ENCODE measurements at places on chromosomes 13 and 19. TPM values are rescaled to one million over a fixed set of nuclear protein-coding genes. Genes with fewer than 3 reads are reported as not detected.

DNA sequence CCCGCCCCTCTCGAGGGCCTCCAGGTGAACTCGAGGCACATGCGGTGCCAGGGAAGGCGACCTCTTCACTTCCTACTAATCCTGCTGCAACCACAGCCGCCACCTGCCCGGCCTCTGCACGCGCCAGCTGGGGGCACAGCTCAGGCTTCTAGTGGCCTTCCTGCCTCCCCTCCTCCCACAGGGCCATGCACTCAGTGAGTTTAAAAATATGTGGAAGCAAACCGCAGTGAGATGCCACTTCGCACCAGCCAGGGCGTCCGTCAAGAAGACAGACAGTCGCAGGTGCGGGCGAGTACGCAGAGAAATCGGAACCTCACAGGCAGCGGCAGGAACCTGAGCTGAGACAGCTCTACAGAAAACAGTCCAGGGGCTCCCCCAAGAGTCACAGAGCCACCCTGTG lies 10.4 kb downstream of the LMNB2 start:
- no peak for DNase-seq
- no peak overlapping the region for H3K27ac ChIP-seq
- no peaks in the 10 kb centered on the region for H3K4me1 ChIP-seq
- H3K4me3 ChIP-seq = no peak overlapping the region
- no peaks in the 10 kb centered on the region for H3K27me3 ChIP-seq
- H3K36me3 ChIP-seq = no peaks in the 10 kb centered on the region

GRCh38 chr19:55633861-55634260 lies 6.9 kb upstream of the ZNF580 start:
- H3K36me3 ChIP-seq = no peaks in the 10 kb centered on the region
- H3K27ac ChIP-seq = no peak overlapping the region
- H3K4me3 ChIP-seq = no peak overlapping the region
- no peaks in the 10 kb centered on the region for H3K27me3 ChIP-seq
- DNase-seq = no peak

DNA sequence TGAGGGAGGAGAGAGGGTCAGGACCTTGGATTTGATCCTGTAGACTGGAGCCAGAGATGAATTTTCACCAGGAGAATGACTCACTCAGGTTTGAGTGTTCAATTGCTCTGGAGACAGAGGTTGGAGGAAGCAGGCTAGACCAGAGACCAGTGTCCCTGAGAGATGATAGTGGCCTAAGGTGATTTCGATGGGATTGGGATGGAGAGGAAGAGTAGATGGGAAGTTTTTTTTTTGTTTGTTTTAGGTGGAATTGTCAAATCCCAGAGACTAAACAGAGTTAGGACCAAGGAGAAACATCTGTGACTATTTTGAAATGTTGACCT lies 2.3 kb downstream of the CEBPG start:
- no peak for DNase-seq
- H3K4me3 ChIP-seq = no peak overlapping the region
- no peak overlapping the region for H3K27ac ChIP-seq
- no peaks in the 10 kb centered on the region for H3K27me3 ChIP-seq

Gene CLIP3
- total RNA-seq = 16.1 TPM

Gene RNF17
- not detected for total RNA-seq

Gene NLRP9
- total RNA-seq = not detected

DNA sequence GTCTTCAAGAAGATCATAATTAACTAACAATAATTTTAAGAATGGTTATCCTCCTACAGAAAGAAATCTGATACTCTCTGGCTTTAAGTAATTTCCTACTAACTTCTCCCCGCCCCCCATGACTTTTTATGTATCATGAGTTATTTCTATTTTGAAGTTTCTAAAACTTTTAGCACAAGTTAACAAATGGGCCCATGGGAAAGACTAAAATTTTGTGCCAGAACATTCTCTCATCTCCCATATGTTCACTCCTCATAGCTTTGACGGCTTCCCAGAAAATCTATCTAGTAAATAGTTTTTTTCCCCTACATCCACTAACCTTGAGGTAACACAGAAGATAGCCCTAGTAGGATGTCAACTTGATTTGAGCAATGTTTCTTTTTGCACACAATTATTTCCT lies 148.3 kb downstream of the POSTN start:
- no peak overlapping the region for H3K4me3 ChIP-seq
- DNase-seq = no peak
- H3K27ac ChIP-seq = no peak overlapping the region
- H3K4me1 ChIP-seq = no peaks in the 10 kb centered on the region

- DNase-seq = peak; percentile 64
- peak overlapping the region; percentile 96 for H3K27ac ChIP-seq
- H3K4me1 ChIP-seq = peaks cover 33% of the 10 kb centered on the region
- no peak overlapping the region for H3K4me3 ChIP-seq
These were observed 3.7 kb downstream of the PRKACA start for GRCh38 chr19:14113762-14114414.

Gene ATP4A
- not detected for total RNA-seq

- DNase-seq = no peak
- no peaks in the 10 kb centered on the region for H3K27me3 ChIP-seq
- no peaks in the 10 kb centered on the region for H3K36me3 ChIP-seq
- no peak overlapping the region for H3K4me3 ChIP-seq
- no peak overlapping the region for H3K27ac ChIP-seq
These were observed 40.8 kb downstream of the GGACT start for GRCh38 chr13:100547791-100548201.

Gene ATP11A
- total RNA-seq = 40.8 TPM

Gene SLC10A2
- total RNA-seq = not detected

GRCh38 chr13:65929436-65929835 lies 1300.7 kb downstream of the PCDH9 start:
- H3K27ac ChIP-seq = no peak overlapping the region
- H3K36me3 ChIP-seq = no peaks in the 10 kb centered on the region
- no peak for DNase-seq
- no peak overlapping the region for H3K4me3 ChIP-seq

DNA sequence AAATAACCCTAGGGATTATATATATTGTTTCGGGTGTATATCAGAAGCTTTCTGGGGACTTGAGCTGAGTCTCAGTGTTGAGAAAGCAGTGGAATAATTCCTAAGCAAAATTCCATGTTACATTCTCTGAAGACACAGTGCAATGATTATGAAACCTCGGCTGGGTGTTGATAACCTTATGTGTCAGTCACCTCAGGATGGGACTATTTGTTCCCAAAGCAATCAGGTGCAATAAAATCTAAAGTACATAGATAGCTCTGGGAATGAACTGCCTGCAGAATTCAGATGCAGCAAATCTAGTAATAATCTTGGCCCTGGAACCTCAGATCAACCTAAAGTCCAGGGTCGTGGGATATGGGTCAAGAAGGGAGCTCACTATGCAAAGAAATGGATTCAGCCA lies 53.0 kb downstream of the EDNRB start:
- no peak overlapping the region for H3K4me3 ChIP-seq
- H3K27ac ChIP-seq = no peak overlapping the region
- no peaks in the 10 kb centered on the region for H3K27me3 ChIP-seq
- no peaks in the 10 kb centered on the region for H3K4me1 ChIP-seq
- no peak for DNase-seq

GRCh38 chr19:30221176-30221575 lies 151.0 kb upstream of the ZNF536 start:
- H3K36me3 ChIP-seq = no peaks in the 10 kb centered on the region
- H3K27ac ChIP-seq = no peak overlapping the region
- H3K4me3 ChIP-seq = no peak overlapping the region

Gene LINGO3
- not detected for total RNA-seq

Gene PCSK4
- 2.0 TPM for total RNA-seq

Gene ZNF880
- total RNA-seq = 32.6 TPM

DNA sequence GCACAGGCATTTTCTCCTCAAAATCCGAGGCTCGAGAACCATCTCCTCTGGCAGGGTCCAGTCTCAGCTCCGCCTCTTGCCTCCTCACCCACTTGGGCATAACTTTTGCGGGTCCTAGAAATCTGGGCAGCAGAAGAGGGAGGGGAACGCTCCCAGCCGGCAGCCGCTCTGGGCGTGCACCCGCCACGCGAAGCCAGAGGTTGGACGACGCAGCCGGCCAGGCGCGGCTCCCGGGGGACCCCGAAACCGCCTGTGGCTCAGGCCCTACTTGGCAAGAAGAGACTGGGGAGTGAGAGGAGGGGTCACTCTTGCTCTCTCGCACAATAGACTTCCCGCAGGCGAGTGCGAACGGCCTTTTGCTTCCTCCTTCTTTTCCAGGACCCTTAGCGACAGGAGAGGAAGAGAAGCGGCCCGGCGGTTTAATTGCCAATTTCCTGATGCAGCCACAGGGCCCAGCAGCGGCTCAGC lies 6.0 kb upstream of the SOX1 start:
- H3K4me1 ChIP-seq = no peaks in the 10 kb centered on the region
- H3K27me3 ChIP-seq = no peaks in the 10 kb centered on the region

Gene PET100
- total RNA-seq = 58.3 TPM

DNA sequence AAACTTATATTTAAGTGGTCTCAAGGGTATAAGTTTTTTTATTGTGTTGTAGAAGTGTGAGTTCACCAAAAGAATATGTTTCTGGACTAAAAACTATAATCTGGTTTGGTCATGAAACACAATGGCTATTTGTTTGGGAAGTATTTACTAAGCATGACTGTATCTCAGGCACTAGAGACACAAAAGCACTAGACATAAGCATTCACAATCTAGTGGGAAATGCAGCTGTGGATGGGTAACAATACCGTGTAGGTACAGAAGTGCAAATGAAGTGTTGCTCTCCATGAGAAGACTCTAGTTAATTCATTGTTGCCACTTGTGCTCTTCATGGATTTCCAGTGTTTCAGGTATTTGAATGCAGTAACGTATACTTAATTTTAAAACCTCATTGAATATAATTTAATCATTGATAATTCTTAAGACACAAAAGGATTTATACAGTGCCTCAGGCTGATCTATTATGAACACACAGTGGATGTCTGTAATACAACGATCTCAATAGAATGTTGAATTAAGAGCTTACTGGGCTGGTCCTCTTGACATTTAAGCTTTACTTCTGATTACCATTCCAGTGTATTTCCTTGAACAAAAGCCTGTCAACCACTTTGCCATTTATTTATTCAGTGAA lies 50.9 kb downstream of the TPT1 start:
- no peak overlapping the region for H3K27ac ChIP-seq
- H3K4me3 ChIP-seq = no peak overlapping the region
- H3K36me3 ChIP-seq = no peaks in the 10 kb centered on the region
- DNase-seq = no peak
- H3K27me3 ChIP-seq = no peaks in the 10 kb centered on the region

DNA sequence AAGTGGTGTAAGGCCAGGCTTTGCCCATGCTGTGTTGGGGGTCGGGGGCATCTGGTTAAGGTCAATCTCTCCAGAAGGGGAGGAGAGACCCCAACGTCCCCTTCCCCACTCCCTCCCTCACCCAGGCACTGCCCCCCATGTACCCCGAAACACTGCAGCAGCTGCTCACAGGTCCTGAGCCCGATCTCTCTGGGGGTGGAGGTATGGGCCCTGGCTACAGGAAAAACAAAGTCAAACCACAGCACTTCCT lies 10.2 kb downstream of the CAPN12 start:
- H3K27me3 ChIP-seq = no peaks in the 10 kb centered on the region
- peaks cover 1% of the 10 kb centered on the region for H3K4me1 ChIP-seq
- no peak overlapping the region for H3K27ac ChIP-seq
- no peak overlapping the region for H3K4me3 ChIP-seq
- no peaks in the 10 kb centered on the region for H3K36me3 ChIP-seq

Gene ZNF260
- total RNA-seq = 16.7 TPM

Gene MBD3L3
- not detected for total RNA-seq

Gene ZNF763
- 7.7 TPM for total RNA-seq

DNA sequence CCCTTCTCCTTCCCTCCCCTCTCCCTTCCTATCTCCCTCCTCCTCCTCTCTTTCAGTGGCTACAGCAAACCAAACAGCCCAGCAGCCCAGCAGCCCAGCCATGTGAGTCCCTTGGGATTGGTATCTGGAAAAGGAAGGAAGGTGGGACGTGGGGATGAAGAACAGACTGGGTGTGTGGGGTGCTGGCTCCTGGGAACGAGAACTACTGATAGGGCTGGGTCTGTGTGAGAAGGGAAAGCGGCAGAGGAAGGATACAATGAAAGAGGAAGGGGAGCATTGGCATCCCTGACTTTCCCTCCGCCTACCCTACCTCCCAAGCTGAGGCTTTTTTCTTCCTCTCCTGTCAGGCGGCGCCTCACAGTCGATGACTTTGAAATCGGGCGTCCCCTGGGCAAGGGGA lies 863 bp downstream of the AURKC start:
- H3K4me1 ChIP-seq = no peaks in the 10 kb centered on the region
- no peak overlapping the region for H3K4me3 ChIP-seq
- H3K36me3 ChIP-seq = no peaks in the 10 kb centered on the region
- no peaks in the 10 kb centered on the region for H3K27me3 ChIP-seq
- DNase-seq = no peak

Gene MTMR6
- 13.7 TPM for total RNA-seq

GRCh38 chr13:33794576-33794975 lies 23.4 kb upstream of the RFC3 start:
- DNase-seq = no peak
- H3K27ac ChIP-seq = no peak overlapping the region
- H3K27me3 ChIP-seq = no peaks in the 10 kb centered on the region
- no peak overlapping the region for H3K4me3 ChIP-seq
- H3K4me1 ChIP-seq = no peaks in the 10 kb centered on the region

DNA sequence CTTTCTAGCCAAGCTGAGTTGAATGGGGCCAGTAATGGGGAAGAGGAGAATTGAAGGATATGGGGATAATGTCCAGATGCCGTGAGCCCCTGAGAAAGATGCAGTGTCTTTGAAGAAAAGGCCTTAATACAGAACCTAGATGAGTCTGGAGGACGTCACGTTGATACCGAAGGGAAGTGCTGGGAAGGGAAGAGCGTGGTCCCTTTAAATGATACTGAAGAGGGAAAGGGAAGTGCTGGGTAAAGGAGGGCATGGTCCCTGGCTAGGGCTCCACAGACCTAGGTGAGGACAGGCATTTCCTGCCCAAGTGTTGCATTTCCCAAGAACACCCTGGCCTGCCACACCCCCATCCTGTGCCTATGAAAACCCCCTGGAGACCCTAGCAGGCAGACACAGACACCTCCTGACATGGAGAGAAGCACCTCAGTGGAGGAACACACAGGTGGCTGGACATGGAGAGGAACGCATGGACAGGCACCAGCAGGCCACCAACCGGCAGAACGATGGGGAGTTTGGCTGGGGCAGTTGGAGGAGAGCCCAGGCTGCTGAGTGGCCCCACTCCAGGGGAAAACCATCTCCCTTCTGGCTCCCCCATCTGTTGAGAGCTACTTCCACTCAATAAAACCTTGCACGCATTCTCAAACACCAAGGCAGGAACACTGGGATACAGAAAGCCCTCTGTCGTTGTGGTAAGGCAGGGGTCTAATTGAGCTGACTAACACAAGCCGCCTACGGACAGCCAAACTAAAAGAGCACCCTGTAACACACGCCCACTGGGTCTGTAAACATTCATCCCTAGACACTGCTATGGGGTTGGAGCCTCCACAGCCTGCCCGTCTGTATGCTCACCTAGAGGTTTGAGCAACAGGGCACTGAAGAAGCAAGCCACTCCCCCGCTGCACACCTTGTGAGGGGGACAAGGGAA lies 34.9 kb upstream of the POMP start:
- H3K4me1 ChIP-seq = no peaks in the 10 kb centered on the region
- no peaks in the 10 kb centered on the region for H3K36me3 ChIP-seq
- H3K4me3 ChIP-seq = no peak overlapping the region
- no peak overlapping the region for H3K27ac ChIP-seq

Gene IZUMO2
- not detected for total RNA-seq

- H3K4me1 ChIP-seq = peaks cover 16% of the 10 kb centered on the region
- peak overlapping the region; percentile 1 for H3K4me3 ChIP-seq
- peaks cover 6% of the 10 kb centered on the region for H3K27me3 ChIP-seq
These were observed 451 bp upstream of the ICAM5 start for GRCh38 chr19:10289167-10289835.
